ENCODE measurements at places on chromosomes 3 and 15.

- no peak for DNase-seq
These were observed 1072.6 kb downstream of the ROBO2 start for GRCh38 chr3:78112291-78113010.

DNA sequence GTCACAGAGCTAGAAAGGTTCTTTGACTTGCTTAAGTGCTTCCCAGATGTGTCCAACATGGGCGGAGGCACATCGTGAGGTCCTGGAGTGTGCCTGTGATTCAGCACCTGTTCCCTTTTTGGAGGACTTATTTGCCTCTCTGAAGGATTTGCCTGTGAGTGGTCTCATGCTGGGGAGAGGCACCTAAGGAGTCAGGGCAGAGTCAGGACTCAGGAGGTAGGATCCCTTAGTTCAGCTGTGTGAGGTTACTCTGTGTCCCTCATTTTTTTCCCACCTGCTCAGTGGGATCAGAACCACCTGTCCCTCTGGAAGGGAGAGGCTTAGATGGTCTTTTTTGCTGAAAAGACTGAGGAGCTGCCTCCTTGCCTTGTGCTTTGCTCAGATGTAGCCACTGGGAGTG lies 3.0 kb downstream of the ZNF589 start:
- no peak for DNase-seq

DNA sequence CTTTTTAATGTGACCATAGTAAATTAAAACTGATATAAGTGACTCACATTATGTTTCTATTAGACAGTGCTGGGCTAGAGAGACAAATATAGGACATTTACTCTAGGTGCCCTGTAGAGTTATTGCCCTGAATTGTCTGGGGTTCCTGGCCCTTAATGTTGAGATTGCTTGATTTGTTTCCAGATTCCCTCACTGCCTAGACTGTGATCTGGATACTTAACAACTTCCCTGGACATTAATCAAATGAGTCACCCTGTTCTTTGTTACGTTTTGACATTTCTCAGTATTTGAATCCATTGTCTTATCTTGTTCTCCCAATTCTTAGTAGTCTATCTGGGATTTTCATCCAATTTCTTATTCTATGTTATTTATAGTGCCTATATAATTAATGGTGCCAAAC lies 65.8 kb downstream of the DTWD1 start:
- no peak for DNase-seq

GRCh38 chr3:140708815-140709214 lies 31.0 kb downstream of the TRIM42 start:
- no peak for DNase-seq

DNA sequence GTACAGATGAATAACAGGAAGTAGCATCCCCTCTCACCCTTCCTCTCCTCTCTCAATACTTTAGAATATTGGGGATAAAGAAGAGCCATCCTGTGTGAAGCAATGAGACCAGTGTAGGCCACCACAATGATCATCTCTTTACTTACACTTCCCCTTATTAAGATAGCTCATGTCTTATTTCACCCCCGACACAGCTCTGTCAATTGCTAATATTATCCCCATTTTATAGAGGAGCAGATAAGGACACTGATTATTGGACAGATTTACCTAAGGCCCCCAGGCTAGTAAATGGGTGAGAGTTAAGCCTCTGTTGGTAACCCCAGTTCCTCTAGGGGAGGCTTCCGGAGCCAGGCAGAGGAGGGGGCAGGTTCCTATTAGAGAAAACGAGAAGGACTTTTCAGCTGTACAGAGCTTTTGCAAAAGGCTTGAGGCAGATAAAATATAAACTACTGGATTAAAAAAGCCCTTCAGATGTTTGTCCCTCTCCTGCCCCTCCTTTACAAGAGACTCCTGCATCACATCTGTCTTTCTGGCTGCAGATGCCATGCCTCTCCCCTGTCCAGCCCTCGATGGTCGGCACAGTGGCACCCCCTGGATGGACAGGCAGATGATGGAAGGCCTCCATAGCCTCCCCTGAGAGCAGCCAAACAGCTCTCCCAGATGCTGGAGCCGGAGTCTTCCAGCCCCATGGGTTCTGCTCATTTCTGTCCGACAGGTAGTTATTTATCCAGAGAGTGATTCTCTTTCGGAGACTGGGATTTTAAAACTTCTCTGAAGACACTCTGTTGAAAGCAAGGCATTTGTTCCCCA lies 49.4 kb upstream of the LCTL start:
- no peak for DNase-seq

GRCh38 chr15:37625576-37625975 lies 308.9 kb upstream of the TMCO5A start:
- no peak for DNase-seq

DNA sequence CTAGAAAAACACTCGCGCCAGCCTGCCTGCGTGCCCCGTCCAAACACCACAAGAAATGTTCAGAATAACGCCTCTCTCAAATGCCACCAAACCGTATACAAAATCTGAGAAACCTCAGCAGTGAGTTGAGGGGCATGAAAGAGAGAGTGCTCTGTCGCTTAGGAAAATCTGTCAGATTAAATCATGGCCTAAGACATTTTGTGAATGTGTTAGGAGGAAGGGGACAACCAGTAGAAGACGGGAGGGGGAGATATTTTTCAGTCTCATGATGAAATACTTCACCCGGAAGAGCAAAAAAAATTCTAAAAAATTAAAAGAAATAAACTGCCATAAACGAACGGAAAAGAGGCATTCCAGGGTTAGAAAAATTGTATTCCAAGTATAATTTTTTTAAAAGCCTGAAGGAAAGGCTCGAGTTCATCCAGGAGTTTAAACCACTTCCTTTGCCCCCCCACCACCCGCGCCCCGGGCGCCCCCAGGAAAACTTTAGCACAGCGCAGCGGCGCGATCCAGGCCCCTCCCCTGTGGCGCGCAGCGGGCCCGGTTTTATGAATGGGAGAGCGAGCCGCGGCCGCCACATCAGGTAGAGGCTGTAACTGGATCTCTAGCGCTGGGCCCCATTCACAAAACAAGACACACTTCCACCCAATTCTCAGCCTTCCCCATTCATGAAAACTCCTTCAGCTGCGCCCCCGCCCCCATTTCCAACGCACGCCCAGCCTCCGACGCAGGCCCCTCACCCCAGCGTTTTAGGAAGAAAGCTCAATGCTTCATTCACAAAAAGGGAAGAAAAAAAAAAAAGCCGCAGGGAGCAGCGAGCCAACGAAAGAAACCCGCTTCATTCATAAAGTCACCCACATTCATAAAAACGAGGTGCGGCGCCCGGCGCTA lies 1.4 kb downstream of the ETV5 start:
- DNase-seq = peak; percentile 60

DNA sequence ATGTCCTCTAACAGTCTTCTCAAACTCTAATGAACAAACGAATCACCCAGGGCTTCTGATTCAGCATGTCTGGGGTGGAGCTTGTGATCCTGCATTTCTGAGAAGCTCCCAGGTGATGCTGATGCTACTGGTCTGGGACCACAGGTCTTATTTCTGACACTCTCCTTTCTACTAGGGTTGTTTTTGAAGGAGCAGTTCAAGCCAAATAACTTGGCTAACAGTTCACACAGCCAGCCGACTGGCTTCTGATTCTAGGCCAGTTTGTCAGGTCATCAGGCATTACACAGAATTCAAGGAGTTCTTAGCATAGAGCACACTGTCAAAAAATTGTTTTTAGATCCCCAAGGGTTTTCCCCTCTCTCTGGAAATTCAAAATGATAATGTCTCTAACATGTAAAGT lies 100.7 kb downstream of the TIGIT start:
- no peak for DNase-seq
